ENCODE measurements at places on chromosomes 6 and 20. TPM values are rescaled to one million over a fixed set of nuclear protein-coding genes. Genes with fewer than 3 reads are reported as not detected.
A peak's percentile ranks its signal among the peaks of the same experiment; 100 is the strongest.

- no peak for DNase-seq
These were observed 1.7 kb downstream of the SLC17A2 start for GRCh38 chr6:25928562-25929324.

- peak; percentile 64 for DNase-seq
These were observed 68.2 kb downstream of the RTN4IP1 start for GRCh38 chr6:106560996-106561685.

- DNase-seq = no peak
These were observed 133.0 kb downstream of the GMPR start for GRCh38 chr6:16371401-16371800.

GRCh38 chr20:46592580-46593362 is 42.3 kb upstream of the OCSTAMP start:
- DNase-seq = no peak

- DNase-seq = no peak
These were observed 46.2 kb upstream of the SUPT3H start for GRCh38 chr6:45423824-45424450.

- peak; percentile 74 for DNase-seq
These were observed 49.9 kb downstream of the BMP5 start for GRCh38 chr6:55825402-55826051.

The AKAP7 gene
- total RNA-seq = 3.4 TPM

The MRPL2 gene
- 58.4 TPM for total RNA-seq

The XKR7 gene
- not detected for total RNA-seq
